ENCODE measurements at places on chromosomes 7 and 10. TPM values are rescaled to one million over a fixed set of nuclear protein-coding genes. Genes with fewer than 3 reads are reported as not detected.

DNA sequence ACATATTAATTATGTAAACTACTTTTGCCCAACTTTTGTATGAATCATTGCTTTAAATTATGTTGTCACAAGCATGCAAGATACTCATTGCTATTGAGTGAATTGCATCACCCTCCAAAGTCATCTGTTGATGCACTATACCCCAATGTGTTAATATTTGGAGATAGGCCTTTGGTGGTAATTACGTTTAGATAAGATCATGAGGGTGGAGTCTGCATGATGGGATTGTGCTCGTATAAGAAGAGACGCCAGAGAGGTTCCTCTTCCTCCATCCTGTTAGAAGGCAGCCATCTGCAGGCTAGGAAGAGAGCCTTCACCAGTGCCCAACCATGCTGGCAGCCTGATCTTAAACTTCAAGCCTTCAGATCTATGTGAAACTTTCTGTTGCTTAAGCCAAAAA, 95.3 kb upstream of the MAGI2 start:
- no peak for DNase-seq

DNA sequence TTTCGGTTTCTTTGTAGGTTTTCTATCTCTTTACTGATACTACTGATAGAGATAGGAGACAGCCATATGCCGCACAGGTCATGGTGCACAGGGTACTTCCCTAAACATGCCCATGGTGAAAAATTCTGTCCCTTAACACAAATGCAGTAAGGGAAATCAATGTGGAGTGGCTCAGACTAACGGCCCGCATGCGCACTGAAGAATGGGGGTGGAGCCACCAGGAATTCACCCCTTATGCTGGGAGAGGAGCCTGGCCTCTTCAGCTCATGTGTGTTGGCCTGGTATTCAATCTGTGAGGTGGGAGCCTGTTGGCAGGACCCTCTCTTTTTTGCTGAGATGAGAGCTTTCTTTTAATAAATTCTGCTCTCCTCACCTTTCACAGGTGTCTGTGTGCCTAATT, 8.4 kb upstream of the URGCP start:
- no peak for DNase-seq

GRCh38 chr7:22894546-22894945, 71.9 kb upstream of the TOMM7 start:
- no peak for DNase-seq

DNA sequence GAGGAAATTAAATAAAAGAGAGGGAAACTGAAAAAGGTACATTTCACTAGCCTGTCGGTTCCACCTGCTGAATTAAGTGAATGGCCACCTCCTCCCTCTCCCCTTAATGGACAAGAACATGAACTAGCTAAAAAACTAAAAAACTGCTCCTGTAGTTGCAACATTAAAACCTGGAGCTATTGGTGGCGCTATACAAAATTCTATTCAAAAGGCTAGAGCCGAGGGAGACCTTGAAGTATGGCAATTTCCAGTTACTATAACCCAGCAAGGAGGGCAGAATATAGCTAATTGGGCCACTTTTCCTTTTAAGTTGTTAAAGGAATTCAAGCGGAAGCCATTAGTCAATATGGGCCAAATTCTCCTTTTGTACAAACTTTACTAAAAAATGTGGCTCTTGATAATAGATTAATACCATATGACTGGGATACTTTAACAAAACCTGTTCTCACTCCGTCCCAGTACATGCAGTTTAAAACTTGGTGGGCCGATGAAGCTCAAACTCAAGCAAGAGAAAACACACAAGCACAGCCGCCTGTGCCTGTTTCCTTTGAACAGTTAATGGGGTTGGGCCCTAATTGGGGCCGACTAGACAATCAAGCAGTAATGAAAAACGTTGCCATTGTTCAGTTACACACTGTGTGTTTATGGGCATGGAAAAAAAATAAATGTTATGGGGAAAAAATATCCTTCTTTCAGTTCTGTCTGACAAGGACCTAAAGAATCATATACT, 6.5 kb upstream of the CHST3 start:
- DNase-seq, result no peak

GRCh38 chr10:21742740-21743412, 208.8 kb downstream of the MLLT10 start:
- no peak for DNase-seq

DNA sequence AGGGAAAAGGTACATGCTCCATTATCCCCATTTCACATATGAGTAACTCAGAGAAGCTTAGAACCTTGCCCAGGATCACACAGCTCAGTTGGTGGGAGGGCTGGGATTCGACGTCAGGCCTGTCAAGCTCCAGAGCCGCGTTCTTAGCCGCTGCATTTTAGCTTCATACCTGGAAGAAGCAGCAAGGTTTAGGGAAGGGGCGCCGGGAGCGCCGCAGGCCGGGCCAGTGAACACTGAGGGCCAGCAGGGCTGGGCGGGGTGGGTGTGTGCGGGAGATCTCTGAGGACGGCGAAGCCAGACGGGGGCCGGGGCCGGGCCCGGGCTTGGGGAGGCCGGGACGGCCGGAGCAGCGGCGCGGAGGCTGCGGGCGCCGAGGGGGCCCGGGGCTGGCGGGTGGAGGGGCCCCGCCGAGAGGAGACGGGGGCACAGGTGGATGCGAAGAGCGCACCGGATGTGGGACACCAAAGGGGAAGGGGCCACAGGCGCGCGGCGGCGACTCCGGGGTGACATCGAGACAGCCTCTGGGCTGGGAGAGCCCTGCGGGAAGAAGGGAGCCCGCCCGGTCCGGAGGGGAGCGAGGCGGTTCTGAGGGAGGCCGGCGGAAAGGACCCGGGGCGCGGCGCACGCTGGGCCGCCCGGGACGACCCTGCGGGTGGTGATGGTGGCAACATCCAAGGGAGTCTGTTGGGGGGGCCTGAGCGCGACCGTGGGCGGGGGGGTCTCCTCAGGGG, 498 bp downstream of the NDST2 start:
- peak; percentile 63 for DNase-seq

DNA sequence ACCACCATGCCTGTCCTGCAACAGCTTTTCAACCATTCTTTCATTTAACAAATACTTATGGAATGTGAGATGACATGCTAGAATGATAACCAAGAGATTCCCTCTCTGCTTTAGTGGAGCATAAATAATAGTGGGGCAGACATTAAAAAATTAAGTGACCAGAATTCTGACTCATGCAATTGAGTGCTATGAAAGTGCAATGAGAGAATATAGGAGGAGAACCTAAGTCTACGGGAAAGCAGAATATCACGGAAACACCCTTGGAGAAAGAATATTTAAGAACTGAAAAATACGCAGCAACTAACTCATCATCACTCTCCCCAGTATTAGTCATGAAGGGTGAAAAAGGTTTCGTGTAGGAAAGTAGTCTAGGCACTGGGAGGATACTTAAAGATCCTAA, 7.1 kb downstream of the KIF5B start:
- no peak for DNase-seq

DNA sequence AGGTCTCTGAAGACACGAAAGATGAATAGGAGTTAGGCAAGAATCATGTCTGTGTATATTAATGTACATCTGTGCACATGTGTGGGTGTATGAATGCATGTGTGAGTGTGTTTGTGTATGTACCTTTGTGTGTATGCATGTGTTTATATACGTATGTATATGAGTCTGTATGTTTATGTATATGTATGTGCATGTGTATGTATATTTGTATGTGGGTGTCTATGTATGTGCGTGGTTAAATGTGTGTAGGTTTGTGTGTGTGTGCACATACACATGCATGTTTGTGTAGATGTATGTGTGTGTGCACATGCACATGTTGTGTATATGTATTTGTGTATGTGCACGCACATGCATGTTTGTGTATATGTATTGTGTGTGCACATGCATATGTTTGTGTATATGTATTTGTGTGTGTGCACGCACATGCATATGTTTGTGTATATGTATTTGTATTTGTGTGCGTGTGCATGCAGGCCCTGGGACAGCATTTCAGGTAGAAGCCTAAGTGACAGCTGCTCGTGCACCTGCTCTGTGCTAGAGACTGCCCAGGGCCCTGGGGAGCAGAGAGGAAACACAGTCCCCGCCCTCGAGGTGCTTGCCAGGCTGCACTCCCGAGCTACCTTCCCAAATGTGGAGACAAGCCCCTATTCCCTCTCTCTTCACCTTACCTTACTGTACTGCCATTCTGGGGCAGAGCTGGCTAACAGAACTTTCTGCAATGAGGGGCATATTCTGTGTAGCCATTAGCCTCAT, 12.1 kb downstream of the PNLIPRP1 start:
- no peak for DNase-seq

DNA sequence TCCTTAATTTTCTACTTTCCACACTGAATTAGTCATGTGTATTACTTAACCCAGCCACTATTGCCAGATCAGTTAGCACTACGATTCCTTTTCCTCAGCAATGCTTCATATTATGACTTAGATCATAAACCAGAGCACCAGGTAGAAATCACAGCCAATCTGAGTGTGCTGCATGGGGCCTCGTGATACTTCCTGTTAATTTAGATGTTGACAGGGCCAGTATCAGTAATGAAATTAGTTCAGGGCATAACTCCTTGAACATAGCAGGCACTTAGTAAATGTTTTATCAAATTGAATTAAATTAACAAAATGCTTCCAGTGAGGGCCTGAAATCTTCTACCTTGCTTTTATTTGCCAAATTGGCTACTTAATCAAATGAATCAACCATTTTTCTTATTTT, 169.3 kb upstream of the LRGUK start:
- DNase-seq, result no peak

GRCh38 chr10:44581996-44582395, 197.1 kb upstream of the CXCL12 start:
- DNase-seq, result no peak

GRCh38 chr7:5610500-5611186, 170.8 kb downstream of the RNF216 start:
- no peak for DNase-seq

DNA sequence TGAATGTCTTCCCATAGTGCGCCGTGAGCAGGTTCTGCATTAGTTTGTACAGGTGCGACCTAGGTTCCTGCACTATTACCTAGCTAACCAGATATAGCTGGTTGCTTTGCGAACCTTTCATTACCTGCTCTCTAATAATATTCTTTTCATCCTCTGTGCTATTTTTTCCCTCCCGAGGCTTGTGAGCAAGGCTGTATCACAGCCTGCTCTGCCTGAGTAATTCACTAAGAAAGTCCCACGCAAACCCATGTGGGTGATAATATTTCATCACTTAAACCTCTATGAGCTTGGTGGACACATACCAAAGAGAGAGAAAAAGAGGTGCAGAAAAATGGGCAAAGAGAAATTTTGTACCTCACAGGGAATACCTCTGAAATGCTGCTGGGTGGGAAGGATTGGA, 8.4 kb downstream of the INHBA start:
- no peak for DNase-seq

DNA sequence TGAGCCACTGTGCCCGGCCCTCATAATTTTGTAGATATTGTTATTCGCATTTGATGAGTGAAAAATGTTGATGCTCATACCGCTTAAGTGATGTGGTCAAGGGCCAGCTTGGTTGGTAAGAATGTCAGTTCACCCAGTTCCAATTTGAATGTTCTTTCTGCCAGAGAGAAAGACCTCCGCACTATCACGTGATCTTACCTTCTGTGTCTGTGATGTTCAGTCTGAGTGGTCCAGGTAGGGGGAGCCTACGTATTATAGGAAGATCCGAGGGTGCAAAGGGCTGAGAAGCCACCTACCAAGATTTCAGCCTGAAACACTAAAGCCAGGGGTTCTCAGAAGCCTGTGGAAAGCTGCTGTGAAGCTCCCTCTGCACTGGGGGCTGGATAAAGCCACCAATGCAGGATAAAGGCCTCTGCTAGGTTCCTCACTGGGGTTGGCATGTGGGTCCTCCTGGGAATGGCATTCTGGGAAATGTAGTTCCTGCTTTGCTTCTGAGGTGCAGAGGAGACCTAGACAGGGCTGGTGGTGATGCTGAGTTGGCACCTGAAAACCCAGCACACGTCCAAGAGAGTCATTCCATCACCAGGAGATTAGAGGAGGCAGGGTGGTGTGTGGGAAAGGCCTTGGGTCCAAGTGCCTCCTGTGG, 64.7 kb upstream of the AOAH start:
- no peak for DNase-seq

- DNase-seq, result no peak
Observed at GRCh38 chr7:4185136-4185535, 497.0 kb upstream of the FOXK1 start.

- DNase-seq, result no peak
Observed at GRCh38 chr7:42045961-42046360, 191.0 kb downstream of the GLI3 start.

DNA sequence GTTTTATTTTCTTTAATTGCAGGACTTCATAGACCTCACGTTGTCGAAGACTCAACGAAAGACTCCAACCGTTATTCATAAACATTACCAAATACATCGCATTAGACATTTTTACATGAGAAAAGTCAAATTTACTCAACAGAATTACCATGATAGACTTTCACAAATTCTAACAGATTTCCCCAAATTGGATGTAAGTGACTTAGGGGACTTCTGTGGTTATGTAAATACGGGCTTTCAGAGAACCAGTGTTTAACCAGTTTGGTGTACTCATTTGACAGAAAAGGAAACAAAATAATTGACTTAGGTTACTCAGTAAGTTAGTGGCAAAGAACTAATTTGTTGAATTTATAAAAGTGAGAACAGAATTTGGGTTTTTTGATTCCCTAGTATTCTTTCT, 4.2 kb downstream of the GTPBP4 start:
- no peak for DNase-seq

GRCh38 chr10:43574906-43575305, 490 bp upstream of the ZNF239 start:
- no peak for DNase-seq

- DNase-seq, result no peak
Observed at GRCh38 chr7:114988755-114989375, 67.0 kb downstream of the MDFIC start.

GRCh38 chr7:136133551-136133950, 156.4 kb upstream of the MTPN start:
- no peak for DNase-seq

DNA sequence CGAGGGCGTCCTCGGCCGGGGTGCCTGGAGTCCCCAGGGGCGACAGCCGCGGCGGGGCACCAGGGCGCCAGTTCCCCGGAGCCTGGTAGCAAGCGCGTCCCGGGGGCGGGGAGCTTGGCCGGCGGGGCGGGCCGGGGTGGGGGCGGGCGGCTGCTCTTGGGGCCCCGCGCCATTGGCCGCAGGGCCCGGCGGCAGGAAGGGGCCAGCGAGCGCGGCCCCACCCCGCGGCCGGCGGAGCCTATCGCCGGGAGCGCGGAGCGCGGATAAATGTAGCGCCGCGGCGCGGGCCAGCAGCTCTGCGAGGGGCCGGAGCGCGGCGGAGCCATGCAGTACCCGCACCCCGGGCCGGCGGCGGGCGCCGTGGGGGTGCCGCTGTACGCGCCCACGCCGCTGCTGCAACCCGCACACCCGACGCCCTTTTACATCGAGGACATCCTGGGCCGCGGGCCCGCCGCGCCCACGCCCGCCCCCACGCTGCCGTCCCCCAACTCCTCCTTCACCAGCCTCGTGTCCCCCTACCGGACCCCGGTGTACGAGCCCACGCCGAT, at the start of gene HHEX:
Gene HHEX, plus strand, starts transcription at position 293 of the 548 bp plus-strand sequence. Its CDS starts 32 bp downstream, at position 325.
- DNase-seq, result peak; percentile 9

GRCh38 chr7:130365511-130366441, 14.5 kb upstream of the CPA1 start:
- no peak for DNase-seq

- no peak for DNase-seq
Observed at GRCh38 chr7:2540641-2541051, 14.7 kb downstream of the BRAT1 start.

The HOXA9 gene
- not detected for total RNA-seq

The GJD4 gene
- not detected for total RNA-seq

The TNKS2 gene
- total RNA-seq, result 36.3 TPM

The VWDE gene
- total RNA-seq, result 3.2 TPM

The RAB19 gene
- 6.9 TPM for total RNA-seq

The NEUROD6 gene
- total RNA-seq, result not detected

The MICU1 gene
- 28.7 TPM for total RNA-seq

The UFSP1 gene
- total RNA-seq, result 3.1 TPM

The TAS2R4 gene
- 1.1 TPM for total RNA-seq

The ANKRD22 gene
- total RNA-seq, result 0.17 TPM

The EBLN1 gene
- total RNA-seq, result not detected

All from activated CD4-positive, alpha-beta T cell treated with anti-CD3 and anti-CD28 coated beads, Interleukin-2, amount 10 ng/mL, durations not matched to agents 7 days and 5 days (primary cell).